ENCODE measurements at places on chromosomes 7 and 10.

- DNase-seq: no peak
These were observed 339.8 kb upstream of the LRRTM3 start for GRCh38 chr10:66586073-66586472.

- DNase-seq: no peak
These were observed 32.7 kb downstream of the ABCB5 start for GRCh38 chr7:20647908-20648776.

DNA sequence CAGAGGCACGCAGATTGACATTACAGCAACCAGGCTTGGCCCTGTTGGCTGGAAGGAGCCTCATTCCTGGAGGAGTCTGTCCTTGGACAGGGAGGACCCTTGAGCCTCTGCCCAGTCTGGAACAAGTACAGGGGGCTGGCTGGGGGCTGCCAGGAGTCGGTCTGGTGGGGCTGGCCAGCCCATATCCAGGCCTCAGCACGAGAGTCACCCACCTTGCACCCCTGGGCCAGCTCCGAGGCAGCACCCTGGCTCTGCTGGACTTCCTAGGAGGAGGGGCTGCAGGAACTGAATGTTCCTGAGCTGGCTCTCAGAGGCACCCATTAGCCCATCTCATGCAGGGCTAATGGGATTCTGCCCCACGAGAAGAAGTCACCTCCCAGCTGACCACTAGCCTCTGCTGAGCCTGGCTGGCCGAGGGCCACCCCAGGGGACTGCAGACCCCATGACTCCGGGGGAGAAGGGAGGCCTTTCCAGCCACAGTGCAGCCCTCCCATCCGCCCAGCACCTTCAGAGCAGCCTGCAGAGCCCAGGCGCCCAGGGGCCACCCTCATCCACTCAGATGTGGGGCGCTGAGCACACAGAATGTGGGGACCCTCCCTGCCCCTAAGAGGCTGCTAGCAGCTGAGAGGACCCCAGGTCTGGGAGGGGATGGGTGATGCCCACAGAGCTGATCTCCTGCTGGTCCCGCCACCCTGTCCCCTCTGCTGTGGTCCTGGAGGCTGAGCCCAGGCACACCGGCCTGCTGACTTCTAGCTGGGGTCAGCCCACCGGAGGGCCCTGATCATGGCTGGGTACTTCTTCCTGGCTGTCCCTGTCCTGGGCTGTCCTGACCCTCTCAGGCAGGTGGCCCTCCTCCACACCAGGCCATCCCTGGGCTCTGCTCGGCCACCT, 14.8 kb upstream of the INPP5A start:
- DNase-seq: no peak

DNA sequence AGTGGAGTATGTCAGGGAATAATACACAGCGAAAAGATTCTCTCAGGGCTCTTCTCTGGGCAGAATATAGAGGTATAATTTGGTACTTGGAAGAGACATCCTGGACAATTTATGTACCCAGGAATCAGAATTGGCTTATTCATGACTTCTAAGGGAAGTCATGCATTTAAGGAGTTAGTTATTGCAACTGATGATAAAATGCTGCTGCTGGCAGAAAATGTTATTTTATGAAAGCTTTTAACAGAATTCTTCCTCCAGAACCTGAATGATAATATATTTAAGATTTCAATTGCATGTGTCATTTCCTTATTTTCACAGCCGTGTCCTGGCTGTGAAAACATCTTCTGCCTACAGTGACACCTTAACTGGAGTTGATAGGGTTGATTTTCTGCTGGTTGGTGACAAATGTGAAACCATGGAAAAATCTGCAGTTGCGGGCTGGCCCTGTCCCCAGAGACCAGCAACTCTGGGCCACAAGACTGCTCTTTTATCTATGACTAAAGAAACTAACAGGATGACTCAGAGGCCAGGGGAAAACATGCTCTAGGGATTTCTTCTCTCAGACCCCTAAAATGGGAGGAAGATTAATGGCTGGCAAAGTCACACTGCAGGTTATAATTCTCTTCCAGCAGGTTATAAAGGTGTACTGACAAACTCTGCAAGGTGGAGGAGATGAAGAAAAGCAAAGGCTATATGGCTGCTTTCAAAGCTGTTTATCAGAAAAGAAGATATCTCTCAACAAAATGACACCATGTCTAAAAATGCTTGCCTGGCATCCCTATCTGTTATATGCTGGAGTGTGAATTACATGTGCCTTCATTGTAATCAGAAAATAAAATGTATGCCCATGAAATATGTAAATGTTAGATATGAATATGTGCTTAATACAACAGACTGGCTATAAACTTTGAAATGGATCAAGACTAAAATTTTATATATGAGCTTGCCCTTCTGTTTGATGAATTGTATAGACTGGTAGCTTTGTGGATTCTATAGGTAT, 12.1 kb upstream of the TRUB1 start:
- no peak for DNase-seq

DNA sequence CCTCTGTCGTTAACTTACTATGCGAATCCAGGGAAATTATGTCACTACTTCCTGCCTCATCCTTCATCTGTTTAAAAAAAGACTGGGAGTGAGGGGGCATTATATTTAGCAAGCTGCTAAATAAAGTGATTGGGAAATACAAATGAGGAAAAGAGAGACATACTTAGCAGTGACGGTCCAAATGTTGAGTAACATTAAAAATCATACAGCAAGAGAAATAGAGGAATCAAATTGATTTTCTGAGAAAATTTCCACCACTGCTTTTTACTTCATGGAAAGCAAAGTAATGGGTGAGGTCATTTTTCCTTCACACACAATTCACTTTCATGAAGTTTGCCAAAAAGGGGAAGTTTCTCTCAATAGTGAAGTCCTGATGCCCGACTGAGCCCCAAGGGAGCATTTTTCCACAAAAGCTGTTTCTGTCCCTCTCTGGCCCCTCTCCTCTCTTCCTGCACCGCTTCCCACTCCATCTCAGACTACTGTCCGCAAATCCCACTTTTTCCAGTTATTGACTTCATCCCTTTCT, 61.9 kb upstream of the ADO start:
- no peak for DNase-seq

DNA sequence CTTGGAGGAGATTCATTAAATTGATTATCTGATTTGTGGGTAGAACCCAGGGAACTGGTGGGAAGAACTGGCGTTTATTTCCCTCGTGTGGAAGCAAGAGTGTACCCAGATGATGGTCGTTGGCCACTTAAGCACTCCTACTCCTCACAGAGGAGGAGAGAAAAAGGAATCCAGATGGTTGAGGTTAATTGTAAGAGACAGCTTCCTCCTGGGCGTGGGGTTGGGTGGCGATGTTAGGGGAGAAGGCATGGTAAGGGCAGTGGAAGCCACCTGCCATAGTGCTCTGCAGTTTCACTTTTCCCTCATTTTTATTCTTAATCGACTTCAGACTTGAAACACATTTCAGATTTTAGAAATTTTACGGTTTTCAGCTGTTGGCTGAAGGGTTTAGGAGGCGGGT, 104.1 kb downstream of the DOCK1 start:
- no peak for DNase-seq

DNA sequence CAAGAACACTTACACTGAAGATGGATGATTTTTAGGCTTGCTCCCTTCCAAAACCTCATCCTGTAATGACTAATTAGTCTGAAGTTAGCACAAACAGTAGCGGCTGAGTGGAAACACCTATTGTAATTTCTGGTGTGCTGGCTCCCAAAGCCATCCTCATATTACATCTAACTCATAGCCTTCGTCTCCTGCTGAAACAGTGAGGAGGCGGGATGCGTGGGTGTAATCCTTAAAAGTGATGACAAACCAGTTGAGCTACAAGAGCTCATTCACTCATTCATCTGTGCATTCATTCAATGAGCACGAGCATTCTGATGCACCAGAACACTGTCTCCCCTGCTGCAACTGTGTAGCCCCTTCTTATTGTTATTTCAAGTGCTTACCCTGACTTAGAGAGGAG, 235.3 kb downstream of the CALN1 start:
- no peak for DNase-seq

GRCh38 chr10:36764823-36765222, 360.6 kb upstream of the ANKRD30A start:
- no peak for DNase-seq

- no peak for DNase-seq
These were observed 13.6 kb upstream of the STAMBPL1 start for GRCh38 chr10:88866454-88866853.

GRCh38 chr10:16626697-16627096, 105.0 kb upstream of the C1QL3 start:
- no peak for DNase-seq

DNA sequence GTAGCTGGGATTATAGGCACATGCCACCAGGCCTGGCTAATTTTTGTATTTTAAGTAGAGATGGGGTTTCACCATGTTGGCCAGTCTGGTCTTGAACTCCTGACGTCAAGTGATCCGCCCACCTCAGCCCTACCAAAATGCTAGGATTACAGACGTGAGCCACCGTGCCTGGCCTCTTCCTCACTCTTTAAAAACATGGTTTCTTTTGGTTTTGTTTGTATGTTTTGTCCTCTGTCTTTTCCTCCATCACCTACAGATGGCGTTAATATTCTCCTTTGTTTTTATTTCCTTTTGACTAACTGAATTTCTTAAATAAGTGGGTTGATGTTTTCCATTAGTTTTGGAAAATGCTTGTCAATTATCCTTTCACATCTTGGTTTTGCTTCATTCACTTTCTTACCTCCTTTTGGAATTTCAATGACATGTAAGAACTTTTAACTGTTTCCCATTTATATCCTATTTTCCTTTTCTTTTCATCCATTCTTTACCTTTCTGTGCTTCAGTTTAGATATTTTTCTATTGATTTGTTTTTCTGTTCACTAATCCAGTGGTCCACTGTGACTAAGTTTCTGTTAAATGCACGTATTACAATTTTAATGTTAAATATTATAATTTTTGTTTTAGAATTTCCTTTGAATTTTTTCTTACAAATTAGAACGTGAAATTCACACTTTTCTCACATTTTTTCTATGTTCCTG, 104.1 kb downstream of the ZNF467 start:
- no peak for DNase-seq

DNA sequence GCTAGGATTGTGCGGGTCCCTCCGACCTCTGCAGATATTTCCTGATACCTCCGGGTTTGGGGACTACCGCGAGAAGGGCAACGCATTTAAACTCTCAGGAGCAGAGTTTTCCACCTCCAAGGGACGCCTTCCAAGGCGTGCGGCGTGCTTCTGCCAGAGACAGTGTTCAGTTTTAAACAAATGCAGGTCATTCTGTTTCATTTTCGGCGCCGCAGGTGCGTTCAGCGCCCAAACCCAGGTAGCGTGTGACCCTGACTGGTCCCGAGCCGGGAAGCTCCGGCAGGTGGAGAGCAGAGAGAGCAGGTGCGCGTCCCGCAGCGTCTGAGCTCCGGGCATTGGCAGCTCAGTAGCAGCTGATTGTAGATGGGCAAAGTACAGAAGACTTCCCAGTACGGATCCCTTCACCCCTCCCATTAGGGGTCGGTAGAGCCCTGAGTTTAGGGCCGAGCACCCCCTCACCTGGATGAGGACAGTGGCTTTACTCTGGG, 1.4 kb upstream of the CYP26A1 start:
- peak; percentile 20 for DNase-seq

- no peak for DNase-seq
These were observed 178.7 kb downstream of the DNAJB6 start for GRCh38 chr7:157515342-157516041.

DNA sequence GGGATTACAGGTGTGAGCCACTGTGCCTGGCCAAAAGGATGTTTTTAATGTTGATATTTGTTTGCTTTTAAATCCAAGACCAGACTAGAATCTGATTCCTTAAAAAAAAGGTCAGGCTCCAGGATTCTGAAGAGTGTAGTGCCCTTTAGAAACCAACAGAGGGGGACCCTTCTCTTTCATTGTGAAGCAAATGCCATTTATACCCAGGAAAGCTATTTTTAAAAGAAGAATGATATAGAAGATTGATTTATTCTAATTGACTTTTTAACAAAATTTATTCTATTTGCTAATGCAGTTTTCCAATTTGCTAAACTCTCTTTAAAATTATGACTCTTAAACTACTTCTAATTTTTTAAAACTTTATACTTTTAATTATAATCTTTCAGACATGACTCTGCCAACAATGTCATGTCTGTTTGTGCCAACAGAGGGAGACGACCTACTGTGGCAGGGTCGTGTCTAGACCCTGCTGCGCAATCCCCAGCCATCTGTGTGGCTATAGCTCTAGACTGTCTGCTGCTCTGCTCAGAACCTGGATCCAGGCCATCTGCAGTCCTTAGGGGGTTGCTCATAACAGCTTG, 201.0 kb upstream of the IMMP2L start:
- no peak for DNase-seq

- DNase-seq: no peak
These were observed 44.3 kb upstream of the PRKAR1B start for GRCh38 chr7:771234-772004.

- no peak for DNase-seq
These were observed 112.5 kb upstream of the ANKRD1 start for GRCh38 chr10:91033324-91033950.

- no peak for DNase-seq
These were observed 147.3 kb upstream of the VSTM2A start for GRCh38 chr7:54394834-54395233.

DNA sequence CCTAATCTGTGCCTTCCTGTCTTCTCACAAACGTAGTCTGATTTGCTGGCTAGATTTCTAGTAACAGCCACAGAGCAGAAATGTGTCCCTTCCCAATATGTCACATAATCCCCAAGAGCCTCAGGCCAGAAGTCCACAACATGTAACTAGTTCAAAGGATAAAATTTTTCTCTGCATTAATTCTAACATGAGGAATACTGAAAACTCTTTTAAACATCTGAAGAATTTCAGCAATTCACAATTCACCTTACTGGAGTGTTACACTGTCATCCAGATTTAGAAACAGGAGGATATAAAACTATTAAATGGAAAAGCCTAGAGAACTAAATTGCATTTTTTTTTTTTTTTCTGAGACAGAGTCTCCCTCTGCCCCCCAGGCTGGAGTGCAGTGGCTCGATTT, 2.5 kb upstream of the DDX56 start:
- DNase-seq: no peak

DNA sequence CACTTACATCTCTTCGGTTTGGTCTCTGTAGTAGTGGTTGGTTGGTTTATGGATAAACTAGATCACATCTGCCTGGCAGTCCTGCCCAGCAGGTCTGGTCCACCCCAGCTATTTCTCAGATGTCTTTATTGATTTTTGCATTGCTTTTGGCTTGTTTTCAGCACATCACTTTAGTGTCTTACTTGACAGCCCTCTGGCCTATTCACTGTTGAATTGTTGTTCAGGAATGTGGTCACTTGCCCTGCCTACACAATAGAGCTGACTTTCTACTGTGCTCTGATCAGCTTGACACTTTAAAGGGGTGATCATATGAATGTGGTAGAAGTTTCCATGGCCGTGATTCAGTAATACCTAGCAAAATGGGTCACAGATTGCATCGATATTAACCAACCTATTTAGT, 719.2 kb upstream of the LRRN3 start:
- no peak for DNase-seq

GRCh38 chr7:151232917-151233701, 826 bp downstream of the CHPF2 start:
- DNase-seq: no peak

All from NCI-H774 (cell line).